ENCODE measurements at places on chromosomes 1 and 21. TPM values are rescaled to one million over a fixed set of nuclear protein-coding genes. Genes with fewer than 3 reads are reported as not detected.

DNA sequence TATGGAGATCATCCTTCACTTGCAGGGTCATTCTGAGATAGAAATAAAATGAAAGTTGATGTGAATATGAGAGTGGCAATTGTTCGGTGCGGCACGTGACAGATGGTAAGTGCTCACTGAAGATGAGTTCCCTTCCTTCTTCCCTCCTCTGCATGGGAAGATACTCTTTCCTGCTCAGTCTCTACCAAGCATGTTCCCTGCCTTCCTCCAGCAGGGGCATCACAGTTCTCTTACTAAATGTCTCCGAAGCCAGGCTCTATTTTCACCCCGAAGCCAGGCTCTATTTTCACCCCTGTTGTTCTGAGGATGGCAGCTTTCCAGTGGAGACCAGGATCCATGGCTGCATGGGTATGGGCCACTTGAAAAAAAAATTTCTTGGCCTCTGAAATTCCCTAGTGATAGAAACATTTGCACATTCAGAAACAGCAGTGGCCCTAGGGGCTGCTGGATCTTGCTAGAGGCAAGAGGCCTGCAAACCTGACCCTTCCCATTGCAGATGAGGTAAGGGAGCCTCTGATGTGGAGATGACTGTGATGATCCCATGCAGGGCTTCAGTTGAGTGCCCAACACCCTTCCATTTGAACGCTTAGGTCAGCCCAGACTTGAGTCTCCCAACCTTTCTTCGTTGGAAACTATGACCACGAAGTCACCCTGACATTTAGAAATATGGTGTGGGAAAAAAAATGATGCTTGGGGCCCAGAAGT is 123.7 kb upstream of the HMGB4 start:
- DNase-seq = no peak

GRCh38 chr1:54887665-54888071 is 673 bp upstream of the DHCR24 start:
- DNase-seq = peak; percentile 55

GPR37L1 gene
- 58.0 TPM for total RNA-seq

DNA sequence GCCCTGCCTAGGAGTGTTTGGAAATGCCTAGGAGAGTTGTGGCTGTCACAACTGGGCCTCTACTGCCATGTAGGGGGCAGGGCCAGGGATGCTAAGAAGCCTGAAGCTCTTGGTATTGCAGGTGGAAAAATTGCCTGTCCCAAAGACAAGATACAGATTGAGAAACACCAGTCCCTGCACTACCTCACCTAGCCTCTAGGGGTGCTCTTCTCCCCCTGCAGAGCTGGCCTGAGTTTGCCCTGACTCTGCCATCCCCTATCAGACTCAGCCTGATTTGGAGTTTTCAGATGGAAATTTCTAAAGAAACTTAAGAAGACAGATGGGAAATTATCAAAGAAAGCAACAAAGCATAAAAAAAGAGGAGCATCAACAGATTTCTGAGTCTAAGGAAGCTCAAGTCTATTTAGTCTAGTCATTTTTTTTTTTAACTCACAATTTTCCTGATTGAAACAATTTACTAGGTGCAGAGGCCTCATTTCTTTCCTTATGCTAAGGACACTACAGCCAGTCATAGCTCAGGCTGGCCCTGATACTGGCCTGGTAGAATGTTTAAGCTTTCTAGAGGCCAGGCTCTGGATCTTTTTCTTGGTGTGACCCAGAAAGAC is 61.4 kb upstream of the LRRN2 start:
- no peak for DNase-seq

DNA sequence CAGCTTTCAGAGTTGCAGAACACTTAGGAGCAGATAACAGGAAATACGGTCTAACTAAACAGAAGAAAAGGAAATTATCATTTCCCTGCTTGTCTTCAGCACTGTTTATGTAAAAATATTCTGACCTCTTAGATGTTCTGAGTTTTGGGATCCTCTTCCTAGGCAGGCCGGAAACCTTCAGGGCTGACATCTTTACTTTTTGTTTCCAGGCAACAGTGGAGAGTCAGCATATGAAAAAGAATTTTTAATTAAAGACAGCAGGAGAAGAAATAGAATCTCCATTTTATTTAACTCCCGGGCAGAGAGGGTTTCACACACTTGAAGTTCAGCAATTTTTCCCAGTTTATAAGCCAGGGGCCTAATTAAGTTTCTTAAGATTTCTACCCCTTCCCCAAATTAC is 5.1 kb upstream of the RIPPLY3 start:
- DNase-seq = no peak

MYBPH gene
- not detected for total RNA-seq

GRCh38 chr1:15963363-15963967 is 12.4 kb downstream of the ZBTB17 start:
- no peak for DNase-seq

- no peak for DNase-seq
Observed at GRCh38 chr1:160808289-160808688, 12.3 kb downstream of the LY9 start.

CLDN8 gene
- not detected for total RNA-seq

CCDC27 gene
- total RNA-seq = 0.20 TPM

DNA sequence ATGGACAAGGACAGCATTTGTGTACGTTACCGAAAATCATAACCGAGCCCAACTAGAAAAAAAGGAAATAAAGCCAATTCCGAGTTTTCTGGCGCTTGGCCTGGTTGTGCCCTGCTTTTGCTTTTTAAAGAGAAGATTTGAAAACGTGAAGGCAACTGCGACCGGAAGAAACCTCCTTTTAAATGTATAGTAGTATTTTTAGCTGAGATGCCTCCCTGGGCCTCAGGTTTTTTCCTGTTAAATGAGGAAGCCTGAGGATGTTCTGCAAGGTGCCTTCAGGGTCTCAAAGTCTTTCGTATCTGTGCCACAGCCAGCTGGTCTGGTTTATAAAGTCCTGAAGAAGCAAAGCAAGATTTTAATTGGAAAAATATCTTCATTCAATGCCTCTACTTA is 371 bp upstream of the ODF2L start:
- no peak for DNase-seq

- DNase-seq = no peak
Observed at GRCh38 chr1:161121834-161122233, 3.9 kb downstream of the NIT1 start.

DNA sequence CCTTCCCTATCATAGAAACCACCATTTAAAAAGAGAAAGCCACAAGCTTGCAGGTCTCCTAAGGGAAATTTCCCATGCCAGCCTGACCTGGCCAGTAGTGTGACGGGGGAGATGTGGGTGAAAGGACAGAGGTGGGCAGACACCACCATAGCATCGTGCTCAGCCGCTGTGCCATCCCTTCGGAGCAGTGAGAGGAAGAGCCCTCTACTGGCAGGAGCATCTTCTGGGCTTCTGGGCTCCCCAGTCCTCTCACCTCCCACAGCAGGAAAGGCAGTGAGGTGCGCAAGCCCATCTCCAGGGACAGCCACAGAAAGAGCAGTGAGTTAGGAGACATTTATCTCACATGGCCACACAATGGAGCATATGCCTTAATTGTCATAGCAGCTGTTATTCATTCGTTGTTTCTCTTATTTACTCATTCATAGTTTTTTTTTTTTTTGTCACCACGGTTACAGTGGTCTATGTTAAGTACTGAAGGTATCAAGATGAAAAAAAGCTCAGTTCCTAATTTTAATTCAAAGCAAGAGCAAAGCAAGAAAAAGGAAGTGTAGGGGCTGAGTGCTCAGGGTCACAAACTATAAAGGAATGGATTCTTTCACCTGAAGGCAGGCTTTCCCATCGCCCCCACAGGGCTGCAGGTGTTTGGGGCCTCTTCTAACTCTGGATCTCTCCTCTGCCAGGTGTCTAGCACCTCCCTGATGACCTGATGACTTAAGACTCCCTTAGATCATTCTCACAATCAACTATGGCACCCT is 48.8 kb upstream of the CAMK1G start:
- DNase-seq = no peak

DNA sequence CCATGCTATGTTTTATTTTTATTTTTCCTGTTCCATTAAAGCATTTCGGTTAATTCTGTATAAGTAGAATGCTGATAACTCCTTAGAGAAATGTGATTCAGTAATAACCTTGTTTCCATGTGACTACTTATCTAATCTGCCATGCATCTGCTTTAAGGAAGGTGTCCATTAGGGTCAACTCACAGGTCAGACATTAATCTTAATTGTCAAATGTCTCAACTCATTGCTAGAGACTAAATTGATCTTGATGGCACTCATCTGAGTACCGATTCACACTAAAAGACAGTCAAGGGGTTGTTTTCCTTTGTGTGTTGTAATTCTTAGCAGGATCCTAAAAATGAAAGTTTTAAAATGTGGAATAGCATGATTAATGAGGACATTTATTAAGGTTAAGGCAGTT is 41.8 kb downstream of the ITSN1 start:
- no peak for DNase-seq

DNA sequence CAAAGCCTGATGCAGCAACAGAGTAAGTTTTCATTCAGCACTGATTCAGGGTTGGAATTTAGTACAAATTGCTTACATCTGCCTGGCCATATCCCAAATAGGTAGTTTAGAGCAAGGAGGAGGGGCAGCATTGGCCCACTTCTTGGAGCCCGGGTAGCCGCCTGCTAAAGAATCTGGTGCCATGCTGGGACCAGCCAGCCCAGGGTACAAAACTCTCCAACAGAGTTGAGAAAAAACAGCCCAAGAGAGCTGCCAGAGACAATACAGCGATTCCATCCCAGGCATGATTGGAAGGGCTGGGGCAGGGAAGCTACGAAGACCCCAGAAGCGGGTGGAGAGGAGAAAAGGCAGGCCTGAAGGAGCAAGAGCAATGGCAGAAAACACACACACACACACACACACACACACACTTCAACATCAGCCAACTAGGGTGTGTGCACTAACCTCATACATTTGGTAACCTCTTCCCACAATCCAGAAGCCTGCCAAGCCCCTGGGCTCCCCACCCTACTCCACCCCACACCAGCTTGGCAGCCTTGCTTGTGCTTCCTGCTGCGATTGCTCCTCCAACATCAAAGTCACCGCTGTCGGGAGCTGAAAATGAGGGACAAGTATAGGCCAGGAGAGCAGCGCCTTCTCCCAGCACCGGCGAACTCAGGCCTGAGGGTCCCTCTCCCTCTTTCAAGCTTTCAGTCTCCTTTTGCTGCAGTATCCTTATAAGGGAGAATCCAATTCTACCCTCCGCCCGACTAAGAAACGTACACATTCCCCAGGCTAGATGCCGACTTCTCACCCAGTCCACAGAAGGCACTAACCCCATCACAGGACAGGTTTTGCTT is 1.2 kb downstream of the PIK3C2B start:
- DNase-seq = peak; percentile 44

- DNase-seq = no peak
Observed at GRCh38 chr21:45740491-45741357, 97.2 kb downstream of the PCBP3 start.

DNA sequence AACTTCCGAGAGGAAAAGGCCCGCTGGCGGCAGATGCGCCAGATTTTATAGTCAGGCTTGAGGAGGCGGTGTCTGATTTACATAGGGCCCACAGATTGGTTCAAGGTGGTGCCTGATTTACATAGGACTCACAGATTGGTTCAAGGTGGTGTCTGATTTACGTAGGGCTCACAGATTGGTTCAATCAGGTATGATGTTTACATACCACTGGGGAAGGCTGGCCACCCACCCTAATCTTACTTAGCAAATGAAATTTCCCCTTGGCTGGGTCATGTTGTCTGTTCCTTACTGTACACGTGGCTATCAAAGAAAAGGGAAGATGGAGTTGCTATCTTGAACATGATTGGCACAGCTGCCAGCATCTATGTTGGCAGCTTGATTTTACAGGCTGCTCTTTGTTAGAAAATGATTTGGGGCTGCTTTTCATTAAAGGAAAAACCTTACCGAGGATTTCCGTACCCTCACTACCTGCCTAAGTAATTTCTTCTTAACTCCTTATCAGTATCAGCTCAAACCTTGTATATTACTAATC is 96.3 kb downstream of the SETD4 start:
- DNase-seq = no peak

DNA sequence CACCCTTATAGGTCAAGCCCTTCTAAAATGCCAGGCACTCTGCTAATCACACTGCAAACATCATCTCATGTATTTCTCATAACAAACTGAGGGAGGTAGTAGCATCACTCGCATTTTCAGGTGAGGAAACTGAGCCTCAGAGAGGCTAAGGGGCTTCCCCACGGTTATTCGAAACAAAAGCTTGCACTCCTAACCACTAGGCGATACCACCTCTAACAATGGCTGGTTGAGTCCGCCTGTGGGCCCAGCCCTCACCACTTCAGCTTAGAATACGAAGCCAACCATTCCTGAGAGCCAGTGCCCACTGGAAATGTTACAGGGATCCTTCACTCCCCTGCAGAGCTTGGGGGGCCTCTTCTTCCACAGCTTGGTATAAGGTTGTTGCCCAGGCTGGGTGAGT is 65.3 kb upstream of the TENT5C start:
- DNase-seq = no peak

SPRR2G gene
- total RNA-seq = not detected

SPRR3 gene
- total RNA-seq = not detected

AMPD1 gene
- total RNA-seq = not detected

DNA sequence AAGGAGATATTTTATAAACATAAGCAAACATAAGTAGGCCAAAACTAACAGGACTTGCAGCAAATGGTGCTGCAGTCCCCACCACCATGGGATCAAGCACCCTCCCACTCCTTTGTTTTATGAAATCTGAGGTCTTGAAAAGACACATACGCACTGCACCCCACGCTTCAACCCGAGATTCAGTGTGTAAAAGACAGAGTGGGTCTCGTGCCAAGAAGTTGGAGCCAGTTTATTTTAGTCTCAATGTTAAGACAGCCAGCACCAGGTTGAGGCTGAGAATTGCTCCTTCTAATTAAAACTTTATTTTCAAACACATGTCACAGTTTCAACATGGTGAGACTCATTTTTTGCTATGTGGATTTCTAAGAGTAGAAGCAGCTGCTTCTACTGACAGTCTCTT is 139.1 kb upstream of the TIAM1 start:
- no peak for DNase-seq

CD160 gene
- total RNA-seq = not detected

DNA sequence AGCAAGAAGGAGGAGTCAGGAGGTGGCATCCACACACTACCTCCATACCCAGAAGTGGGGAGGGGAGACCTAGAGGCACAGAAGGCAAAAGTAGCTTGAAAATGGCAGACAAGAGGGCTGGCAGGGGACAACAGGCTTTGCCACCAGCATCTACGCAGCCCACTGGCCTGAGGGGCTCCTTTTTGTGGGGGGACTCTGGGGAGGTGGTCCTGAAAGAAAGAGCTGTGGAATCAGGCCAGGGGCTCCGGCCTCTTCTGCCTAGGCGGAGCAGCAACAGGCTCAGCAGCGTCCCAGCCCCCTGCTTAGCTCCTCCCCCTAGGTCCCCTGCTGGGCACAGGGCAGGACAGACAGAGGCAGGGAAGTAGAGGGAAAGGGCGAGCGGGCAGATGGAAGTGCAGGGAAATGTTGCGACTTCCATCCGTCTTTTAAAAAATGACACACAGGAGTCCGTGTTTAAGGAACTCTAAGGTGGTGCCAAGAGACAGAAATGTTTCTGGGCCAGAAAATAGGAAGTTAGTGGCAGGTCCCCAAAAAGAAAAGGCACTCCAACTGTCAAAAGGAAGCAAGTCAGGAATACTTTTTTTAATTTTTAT is 10.0 kb upstream of the LEFTY2 start:
- no peak for DNase-seq

Data from dorsolateral prefrontal cortex (tissue), 122 donors.